Right renal pelvis (tissue), 4 donors: ENCODE measurements at places on chromosomes 2 and 18. TPM values are rescaled to one million over a fixed set of nuclear protein-coding genes. Genes with fewer than 3 reads are reported as not detected.

- DNase-seq = no peak
These were observed 3.6 kb downstream of the ALPI start for GRCh38 chr2:232459419-232460035.

GRCh38 chr2:201779901-201780673 lies 646 bp downstream of the ALS2 start:
- no peak for DNase-seq

DNA sequence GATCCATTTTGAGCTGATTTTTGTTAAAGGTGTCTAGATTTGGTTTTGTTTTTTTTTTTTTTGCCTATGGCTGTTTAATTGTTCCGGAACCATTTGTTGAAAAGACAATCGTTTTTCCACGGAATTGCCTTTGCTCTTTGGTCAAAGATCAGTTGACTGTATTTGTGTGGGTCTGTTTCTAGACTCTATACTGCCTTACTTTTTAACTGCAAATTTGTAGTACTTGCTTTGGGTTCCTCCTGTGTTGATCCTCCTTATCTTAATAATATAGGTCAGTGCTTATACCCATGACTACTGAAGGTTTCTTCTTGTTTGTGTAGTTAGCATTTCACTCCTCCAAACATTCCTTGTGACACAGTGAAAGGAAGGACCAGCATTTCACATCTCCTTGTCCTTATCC lies 30.4 kb downstream of the CERS6 start:
- no peak for DNase-seq

- no peak for DNase-seq
These were observed 103.0 kb downstream of the GPR39 start for GRCh38 chr2:132519566-132519965.

DNA sequence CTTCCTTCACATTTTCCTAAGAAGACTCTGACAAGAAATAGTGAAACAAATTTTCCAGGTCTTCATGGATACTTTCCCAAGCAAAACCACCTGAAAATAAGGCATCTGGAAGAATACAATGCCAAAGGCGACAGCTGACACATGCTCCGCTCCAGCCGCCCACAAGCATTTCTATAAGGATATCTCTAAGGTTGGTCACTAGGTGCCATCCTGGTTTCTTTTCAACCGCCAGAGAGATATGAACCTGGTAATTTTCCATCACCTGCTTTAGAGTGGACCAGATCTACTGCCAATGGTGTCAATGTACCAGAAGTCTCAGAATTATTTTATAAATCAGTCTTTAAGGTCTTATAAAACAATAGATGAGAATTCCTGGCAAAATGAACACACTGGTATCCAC lies 97.2 kb downstream of the GAREM1 start:
- DNase-seq = no peak

- DNase-seq = no peak
These were observed 177.2 kb downstream of the BCL11A start for GRCh38 chr2:60376252-60376651.

- DNase-seq = no peak
These were observed 269.0 kb downstream of the CDCA7 start for GRCh38 chr2:173623438-173624319.

DNA sequence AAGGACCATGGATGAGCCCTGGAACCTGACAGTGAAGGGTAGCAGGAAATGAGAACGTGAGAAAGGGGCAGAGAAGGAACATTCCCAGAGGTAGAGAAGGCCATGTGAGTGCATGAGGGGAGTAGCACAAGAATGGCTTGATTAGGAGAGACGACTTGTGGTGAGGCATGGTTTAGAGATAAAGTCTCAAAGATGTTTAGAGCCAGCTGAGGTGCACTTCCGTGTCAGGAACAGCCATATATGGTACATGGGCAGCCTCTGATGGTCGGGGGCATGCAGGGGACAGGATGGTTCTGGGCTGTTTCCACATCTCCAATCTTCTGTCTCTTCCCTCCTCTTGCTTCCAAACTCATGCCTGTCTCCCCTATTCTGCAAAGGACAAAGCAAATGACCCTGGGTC lies 28.8 kb upstream of the EFEMP1 start:
- no peak for DNase-seq

GRCh38 chr2:197378494-197379307 lies 56.1 kb downstream of the SF3B1 start:
- DNase-seq = peak; percentile 44

DNA sequence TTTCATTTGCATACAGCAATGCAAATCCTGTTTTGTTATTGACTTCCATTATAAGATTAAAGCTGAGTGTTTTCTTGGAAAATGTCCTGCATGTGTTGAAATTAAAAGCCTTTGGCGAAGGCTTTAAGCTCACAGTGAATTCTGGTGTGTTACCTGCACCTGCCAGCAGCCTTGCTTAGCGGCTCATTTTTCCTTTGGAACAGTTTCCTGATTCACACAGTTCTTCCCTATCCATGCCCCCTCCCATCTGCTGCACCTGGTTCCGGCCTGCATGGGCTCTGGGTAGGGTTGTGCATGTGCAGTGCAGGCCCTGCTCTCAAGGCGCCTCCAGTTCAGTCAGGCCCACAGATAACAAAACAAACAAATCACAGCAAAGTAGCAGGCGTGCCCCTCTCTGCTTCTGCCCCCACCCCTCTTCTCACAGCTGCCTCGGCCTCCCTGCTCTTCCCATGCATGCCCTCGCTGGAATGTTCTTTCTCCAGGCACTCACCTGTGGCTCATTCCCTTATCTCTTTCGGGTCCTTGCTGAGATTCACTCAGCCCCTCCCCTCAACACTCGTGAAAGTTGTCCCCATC lies 15.8 kb downstream of the MTCL1 start:
- DNase-seq = no peak

DNA sequence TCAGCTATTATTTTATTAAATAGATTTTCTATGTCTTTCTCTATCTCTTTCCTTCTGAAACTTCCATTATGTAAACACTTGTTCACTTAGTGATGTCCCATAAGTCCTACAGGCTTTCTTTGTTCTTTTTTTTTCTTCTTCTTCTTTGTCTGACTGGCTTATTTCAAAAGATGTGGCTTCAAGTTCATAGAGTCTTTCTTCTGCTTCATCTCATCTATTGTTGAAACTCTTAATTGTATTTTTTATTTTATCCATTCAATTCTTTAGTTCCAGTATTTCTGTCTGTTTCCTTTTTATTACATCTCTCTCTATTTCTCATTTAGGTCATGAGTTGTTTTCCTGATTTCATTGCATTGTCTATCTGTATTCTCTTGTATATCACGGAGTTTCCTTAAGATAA lies 38.5 kb downstream of the BOD1L2 start:
- no peak for DNase-seq

DNA sequence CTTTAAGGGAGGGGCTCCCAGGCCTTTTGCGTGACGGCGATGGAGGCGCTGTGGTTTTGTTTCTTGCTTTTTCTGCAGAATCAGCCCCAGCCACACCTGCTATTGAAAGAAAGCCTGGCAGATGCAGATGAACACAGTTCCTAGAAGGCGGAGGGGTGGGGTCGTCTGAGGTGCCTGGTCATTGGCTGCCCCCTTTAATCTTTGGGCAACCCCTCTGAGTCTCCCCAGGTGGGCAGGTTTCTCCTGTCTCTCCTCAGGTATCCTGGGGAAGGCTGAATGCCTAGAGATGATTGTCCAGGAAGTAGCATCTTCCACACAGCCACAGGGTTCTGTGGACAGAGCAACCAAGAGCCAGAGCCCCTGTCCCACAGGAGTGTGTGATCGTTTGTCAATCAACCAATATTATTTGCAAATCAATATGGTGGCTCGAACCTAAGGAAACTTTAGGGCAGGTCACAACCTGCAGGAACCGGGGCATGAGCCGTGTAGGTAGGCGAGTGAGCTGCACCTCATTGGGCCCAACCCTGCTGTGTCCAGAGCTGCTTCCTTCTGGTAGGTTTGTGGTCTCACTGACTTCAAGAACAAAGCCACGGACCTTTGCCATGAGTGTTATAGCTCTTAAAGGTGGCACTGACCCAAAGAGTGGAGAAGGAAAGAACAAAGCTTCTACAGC lies 104.3 kb downstream of the NDUFA10 start:
- DNase-seq = no peak

GRCh38 chr18:60247103-60247502 lies 125.5 kb downstream of the MC4R start:
- no peak for DNase-seq

GRCh38 chr18:23133860-23134779 lies 1.2 kb upstream of the CABLES1 start:
- no peak for DNase-seq

GRCh38 chr2:204870053-204870452 lies 324.8 kb downstream of the PARD3B start:
- DNase-seq = no peak

DNA sequence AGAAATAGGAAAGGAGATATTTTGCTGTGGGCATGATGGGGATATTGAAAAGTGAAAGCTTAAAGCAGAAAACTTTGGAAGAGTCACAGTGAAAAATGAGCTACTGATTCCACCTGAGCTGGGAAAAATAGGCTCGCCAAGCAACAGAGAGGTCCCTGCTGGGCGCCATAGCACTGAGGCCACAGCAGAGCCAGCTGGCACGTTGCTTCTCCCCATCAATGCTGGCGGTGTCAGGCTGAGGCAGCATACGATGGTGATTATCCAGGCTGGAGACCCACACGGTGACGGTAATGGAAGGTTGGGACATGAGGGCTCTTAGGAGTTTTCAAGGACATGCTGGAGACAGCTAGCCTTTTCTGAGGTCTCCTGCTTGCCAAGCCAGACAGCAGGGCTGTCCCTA lies 25.8 kb upstream of the DTNB start:
- DNase-seq = no peak

GRCh38 chr2:236781933-236782816 lies 212.6 kb downstream of the ACKR3 start:
- no peak for DNase-seq

DNA sequence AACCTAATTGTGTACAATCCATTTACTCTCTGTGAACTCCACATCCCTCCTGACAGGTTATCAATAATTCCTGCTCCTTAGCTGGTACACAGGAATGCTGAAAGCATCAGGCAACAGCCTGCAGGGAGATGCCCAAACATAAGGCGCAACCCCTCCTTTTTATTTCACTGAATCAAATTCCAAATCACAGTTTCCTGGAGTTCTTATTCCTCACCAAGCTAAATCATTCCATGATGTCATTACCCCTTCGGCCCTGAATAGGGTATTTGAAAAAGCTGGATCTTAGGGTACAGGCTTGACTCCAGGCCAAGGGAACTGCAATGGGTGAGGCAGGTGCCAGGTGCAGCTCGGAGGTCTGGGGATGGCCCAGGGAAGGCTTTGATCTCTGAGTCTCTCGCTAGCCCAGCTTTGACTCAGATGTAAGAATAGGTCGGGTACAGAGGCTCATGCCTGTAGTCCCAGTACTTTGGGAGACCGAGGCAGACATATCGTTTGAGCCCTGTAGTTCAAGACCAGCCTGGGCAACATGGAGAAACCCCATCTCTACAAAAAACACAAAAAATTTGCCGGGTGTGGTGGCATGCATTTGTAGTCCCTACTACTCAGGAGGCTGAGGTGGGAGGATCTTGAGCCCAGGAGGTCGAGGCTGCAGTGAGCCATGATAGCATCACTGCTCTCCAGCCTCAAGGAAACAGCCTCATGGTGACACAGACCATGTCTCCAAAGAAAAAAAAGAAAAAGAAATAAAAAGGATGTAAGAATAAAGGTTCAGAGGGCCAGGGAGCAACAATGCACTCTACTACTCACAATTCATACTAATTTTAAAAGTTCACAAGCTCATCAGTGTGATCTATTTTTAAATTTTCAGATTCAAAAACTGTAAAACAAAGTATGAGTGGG lies 6.8 kb downstream of the FHL2 start:
- DNase-seq = no peak

- no peak for DNase-seq
These were observed 131.3 kb downstream of the INHBB start for GRCh38 chr2:120477198-120477597.

DNA sequence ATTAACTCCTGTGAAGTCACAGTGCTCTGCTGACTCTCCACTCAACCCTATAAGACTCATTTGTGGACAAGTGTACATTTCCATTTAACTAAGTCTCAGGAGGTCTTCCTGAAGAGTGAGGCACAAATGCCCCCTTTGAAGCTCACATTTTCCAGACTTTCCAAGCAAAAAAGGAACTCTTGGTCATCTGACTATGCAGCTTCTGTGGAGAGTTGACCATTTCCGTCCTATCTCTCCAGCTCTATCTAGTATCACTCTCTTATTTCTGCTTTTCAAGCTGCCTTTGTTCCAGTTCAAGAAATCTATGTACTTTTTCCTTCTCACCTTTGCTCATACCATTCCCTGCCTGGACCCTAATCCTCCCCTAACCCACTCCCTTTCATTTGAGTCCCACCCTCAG lies 77.0 kb downstream of the ANTXR1 start:
- no peak for DNase-seq

Gene CHRNG
- polyA plus RNA-seq = 1.1 TPM

Gene GCKR
- polyA plus RNA-seq = not detected

Gene IGFBP5
- 396 TPM for polyA plus RNA-seq

Gene SLC4A5
- 3.1 TPM for polyA plus RNA-seq

Gene NEB
- polyA plus RNA-seq = 7.9 TPM

Gene ENOSF1
- 101 TPM for polyA plus RNA-seq

Gene SLC16A14
- polyA plus RNA-seq = 5.5 TPM

Gene TGFA
- 21.1 TPM for polyA plus RNA-seq

Gene SETBP1
- 33.5 TPM for polyA plus RNA-seq

Gene KCNG3
- polyA plus RNA-seq = 0.89 TPM

Gene SLC5A7
- polyA plus RNA-seq = 0.71 TPM

Gene GALNT5
- polyA plus RNA-seq = 0.50 TPM

Gene AFF3
- polyA plus RNA-seq = 23.4 TPM

Gene MROH2A
- 0.18 TPM for polyA plus RNA-seq

Gene PLCL1
- polyA plus RNA-seq = 16.4 TPM
